ENCODE measurements at places on chromosomes 12 and 14.

DNA sequence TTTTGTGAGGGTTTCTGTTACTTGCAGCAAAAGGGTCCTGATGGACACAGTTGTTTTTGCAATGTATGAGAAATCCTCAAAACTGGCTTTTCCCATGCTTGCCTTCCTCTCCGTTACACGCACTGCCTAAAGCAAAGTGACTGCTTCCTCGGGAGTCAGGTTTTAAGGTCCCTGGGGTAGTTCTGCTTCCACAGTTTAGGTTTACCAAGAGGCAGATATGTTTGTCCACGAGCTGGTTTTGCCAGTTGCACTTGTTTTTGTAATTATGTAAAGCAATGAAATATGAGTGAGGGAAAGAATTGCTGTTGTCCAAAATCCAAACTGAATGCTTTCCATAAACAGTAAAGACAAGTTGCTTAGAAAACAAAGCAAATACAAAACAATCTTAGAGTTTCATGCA lies 290.7 kb upstream of the AMIGO2 start:
- no peak for DNase-seq

DNA sequence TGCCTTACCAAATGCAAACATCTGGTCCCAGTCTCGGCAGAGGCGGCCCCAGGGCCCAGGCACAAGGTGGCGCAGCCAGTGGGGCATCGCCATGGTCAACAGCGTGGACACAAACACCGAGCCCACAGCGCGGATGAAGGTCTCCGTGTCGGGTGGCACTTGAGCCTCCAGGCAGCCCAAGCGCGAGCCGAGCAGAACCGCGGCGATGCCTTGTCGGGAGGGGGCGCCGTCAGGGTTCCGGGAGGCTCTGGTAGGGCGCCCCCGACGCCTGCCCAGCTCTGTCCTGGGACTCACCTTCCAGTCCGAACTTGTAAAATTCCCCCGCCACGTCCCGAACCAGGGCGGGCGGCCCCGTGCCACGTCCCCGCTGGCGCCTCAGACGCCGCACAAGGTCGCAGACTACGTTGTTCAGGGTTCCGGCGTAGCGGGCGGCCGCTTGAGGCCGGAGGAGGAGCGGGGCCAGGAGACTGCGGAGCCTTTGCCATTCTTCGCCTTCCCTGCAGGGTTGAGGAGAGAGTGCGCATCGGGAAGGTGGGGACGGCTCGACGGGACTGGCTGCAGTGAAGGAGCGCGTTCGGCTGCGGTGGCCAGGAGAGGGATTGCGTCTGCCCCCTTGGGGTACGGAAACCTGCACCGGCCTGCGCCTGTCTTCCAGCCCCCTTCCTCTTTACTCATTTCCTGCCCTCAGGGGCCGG lies 1.7 kb downstream of the CYP27B1 start:
- peak; percentile 88 for DNase-seq

GRCh38 chr14:51516706-51517395 lies 134.9 kb upstream of the FRMD6 start:
- DNase-seq: no peak

DNA sequence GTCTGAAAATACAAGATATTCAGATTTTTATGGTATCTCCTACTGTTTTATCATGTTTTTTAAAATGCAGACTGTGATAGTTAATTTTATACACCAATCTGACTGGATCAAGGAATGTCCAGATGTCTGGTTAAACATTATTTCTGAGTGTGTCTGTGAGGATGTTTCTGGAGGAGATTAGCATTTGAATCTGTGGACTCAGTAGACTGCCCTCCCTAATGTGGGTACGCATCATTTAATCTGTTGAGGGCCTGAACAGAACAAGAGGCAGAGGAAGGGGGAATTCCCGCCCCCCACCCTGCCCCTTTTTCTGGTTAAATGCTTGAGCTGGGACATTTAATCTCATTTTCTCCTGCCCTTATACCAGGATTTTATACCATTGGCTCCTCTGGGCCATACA lies 72.1 kb downstream of the AVPR1A start:
- no peak for DNase-seq

DNA sequence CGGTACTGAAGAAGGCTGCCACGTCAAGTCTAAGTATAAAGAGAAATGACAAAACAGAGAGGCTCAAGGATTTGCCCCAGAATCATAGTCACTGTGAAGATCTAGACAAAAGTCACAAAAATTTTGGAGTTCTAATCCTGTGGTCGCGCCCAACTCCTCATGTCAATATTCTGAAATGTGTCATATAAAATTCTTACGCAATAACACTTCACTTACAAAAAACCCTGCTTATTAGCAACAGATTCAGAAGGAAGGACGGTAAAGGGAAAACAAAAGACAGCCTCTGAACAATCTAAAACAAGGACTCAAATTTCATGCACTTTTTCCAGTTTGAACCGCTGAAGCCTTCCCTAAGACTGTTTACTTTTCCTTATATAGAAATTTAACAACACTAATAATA lies 94.7 kb downstream of the TSPAN8 start:
- DNase-seq: no peak

Data from ELR (cell line).